ENCODE measurements at places on chromosomes 7 and 10.

DNA sequence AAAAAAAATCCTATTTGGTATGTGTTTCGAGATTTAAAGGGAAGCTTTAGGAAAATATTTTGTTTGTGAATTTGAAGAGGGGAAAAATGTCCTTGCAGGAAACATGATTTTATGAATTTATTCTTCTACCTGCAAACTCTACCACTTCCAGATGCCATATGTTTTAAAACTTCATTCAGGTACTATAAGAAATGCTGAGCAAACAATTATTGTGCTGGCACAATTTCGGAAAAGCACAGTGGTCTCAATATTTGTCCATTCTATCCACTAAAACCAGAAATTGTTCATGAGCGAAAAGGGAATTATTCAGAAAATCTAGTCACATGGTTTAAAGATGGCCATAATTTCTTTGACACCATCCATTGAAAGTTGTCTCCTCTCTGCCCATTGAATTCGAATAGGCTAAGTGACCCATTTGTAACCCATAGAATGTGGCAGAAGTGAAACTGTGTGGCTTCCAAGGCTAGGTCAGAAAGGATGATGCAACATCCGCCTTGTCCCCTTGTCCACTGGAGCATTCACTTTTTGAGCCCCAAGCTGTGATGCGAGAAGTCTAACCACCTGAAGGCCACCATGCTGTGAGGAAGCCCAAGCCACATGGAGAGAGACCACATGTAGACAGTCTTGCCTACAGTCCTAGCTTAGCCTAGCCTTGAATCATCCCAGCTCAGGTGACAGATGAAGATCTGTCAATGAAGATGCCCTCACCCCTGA is 189.8 kb upstream of the PRKCQ start:
- no peak for DNase-seq

- no peak for DNase-seq
These were observed 45.8 kb downstream of the EEPD1 start for GRCh38 chr7:36198854-36199266.

- DNase-seq, result no peak
These were observed 258.2 kb downstream of the KIF20B start for GRCh38 chr10:89959433-89960110.

DNA sequence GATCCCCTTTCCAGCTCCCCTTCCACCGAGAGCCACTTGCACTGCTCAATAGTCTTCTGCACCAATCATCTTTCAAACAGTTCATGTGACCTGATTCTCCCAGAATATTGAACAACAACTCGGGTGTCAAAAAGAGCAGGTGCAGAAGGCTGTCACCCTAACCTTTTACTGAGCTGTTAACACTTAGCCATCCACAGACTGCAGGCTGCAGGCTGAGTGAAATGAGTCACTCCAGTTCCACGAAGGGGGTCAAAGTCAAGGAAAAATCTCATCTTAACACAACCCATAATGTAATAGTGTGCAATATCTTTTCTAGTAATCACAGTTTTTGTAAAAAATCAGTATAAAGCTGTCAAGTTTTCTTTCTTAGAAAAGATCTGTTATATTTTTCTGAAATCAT is 63.1 kb downstream of the MTPAP start:
- DNase-seq, result no peak

- no peak for DNase-seq
These were observed 7.9 kb upstream of the EMX2 start for GRCh38 chr10:117534321-117535297.

DNA sequence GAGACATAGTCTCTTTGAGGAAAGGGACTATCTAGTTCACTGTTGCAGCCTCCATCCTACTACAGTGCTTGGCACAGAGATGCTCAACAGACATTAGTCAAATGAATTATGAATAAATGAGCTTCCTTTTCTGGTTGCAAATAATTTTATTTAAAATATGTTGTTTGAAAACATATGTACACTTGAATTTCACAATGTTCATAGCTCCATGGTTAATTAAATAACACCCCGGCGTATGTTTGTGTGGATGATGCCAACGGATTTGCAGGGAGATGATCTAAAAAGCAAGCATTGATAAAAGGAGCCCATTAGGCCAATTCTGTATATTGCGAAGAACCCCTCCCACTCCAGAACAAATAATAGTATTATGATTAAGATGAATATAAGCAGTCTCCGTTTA is 47.8 kb upstream of the ORC5 start:
- DNase-seq, result no peak

DNA sequence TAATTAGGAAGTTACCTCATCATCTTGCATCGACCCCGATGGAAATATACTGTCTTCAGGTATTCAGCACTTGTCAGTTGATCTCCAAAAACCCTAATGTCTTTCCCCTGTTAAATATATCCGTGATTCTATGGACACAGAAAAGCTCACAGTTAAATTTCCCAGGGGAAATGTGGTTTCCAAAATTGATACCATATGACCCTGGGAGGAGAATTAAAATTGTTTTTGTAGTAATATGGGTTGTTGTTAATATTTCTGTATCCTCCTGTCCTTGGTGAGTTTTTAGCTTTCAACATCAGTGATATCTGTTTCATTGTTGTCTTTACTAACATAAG is 132.1 kb downstream of the CELF2 start:
- no peak for DNase-seq

DNA sequence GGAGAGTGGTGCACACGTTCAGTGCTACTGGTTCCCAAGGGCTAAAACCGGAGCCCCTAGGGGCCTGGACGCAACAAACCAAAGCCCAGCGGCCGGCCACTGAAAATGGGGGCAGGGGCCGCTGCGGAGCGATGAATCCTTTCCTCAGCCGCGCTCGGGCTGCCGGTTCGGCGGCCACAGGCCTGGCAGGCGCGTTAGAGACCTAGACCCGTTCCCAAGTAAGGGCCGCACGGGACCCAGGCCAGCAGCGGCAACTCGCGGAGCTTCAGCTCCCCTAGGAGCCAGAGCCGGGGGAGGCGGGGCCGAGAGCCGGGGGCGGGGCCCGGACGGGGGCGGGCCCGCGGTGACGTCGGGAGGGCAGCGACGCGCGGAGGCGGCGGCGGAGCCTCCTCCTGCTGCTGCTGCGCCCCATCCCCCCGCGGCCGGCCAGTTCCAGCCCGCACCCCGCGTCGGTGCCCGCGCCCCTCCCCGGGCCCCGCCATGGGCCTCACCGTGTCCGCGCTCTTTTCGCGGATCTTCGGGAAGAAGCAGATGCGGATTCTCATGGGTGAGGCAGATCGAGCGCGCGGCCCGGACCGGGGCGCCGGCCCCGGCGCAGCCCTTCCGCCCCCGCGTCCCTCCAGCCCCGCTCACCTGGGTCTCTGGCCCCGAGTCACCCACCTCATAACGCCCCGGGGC is at the start of gene ARF5:
ARF5 (plus strand) TSS at position 393 of the 678 bp plus-strand sequence; CDS start at position 481, 88 bp downstream.
- peak; percentile 87 for DNase-seq

DNA sequence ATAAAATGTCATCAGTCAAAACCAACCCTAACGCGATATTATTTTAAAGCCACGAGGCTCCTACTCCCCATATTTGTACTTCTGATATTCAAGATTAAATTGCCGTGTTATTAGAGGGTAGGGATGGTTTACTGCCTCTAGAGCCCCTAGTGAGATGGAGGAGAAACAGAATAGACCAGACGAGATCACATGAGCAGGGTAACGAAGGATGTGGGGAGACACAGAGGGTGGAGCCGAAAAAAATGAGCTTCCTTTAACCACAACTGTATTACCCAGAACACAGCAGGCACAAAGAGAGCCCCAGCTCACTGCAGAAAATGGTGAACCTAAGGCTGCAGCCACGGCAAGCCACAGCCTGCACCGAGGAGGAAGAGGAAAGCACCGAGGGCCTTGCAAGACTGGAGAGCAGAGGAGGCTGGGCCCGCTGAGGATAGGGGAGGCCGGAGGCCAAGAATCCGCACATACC is 14.3 kb downstream of the ZC3HAV1 start:
- no peak for DNase-seq

- DNase-seq, result no peak
These were observed 38.7 kb upstream of the CCSER2 start for GRCh38 chr10:84289521-84290200.

DNA sequence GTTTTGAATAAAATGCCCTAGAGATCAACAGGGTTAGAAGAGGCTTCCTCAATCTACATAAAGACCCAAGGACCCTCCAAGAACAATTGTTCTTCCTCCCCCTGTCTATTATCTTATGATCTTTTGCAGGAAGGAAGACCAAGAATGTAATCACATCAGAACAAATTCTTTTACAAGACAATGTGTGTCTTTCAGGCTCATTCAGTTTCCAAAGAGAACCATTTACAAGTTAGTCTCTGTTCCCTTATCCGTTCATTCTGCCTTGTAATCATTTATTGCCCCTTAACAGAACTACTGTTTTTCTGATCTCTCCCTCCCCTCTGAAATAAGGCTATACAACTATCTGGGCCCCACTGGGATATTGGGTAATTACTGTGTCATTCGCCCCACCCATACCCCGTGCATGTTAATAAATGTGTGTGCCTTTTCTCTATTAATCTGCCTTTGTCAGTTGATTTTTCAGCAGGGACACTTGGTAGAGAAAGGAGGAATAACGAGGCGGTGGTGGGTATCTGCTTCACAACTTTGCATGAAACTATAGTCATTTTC is 5.7 kb upstream of the MKRN1 start:
- DNase-seq, result no peak

DNA sequence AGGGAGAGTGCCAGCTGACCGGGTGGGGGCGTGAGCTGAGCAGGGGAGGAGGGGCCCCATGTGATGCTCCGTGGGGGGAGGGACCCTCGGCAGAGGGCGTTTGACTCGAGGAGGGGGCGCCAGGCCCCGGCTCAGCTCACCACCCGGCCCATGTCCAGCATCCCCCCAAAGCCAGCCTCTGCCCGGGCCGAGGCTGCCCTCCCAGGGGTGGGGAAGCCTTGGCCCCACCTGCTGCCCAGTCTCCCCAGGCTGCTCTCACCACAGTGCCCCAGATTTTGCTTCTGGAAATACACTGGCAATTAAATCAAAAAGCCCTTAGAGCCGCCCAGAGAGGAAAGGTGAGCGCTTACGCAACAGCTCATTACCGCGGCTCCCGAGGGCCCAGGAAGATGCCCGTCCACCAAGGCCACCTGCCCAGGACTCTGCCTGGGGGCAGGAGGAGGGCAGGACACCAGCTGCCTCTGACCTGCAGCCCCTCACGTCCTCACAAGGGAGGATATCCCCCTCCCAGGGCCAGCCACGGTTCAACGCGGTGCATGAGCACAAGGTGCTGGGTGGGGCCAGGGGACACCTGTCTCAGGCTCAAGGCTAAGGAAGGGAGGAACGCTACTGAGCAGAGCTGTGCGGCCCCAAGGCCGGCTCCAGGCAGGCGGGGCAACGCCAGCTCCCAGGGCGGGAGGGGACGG is 70.0 kb upstream of the INPP5A start:
- DNase-seq, result no peak

DNA sequence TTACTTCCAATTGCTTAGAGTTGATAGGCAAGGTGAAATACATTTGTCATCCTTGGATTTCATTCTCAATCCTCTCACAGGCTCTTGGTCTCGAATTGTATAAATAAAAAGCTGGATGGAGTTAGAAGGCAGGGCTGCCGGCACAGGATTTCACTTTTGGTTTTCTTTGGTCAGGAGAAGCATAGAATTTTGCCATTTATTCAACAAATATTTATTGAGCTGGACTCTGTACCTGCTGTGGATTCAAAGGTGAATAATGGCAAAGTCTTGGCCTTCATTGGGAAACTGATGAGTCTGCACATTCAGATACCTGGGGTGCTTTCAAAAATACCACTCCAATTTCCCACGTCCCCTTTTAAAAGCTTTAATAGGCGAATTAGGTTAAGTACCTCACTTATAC is 49.7 kb downstream of the PDK4 start:
- DNase-seq, result no peak

GRCh38 chr7:81158189-81158588 is 239.3 kb upstream of the SEMA3C start:
- DNase-seq, result no peak

DNA sequence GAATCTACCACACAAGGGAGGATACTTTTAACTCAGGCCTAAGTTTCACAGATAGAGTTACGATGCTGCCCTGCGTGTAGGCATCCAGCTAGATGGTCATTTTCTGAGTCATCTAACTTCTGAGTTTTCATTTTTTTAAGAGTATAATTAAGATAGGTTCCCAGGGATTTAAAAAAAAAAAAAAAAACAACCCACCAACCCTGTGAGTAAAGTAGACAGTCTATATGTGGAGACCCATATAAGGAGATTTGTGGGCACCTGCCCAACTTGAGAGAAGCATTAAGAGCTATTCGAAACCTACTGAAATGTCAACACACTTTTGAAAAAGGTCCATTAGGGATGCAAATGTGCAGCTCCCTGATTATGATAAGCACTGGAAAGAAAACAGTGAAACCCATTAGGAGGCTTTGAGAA is 257.3 kb downstream of the TRIL start:
- DNase-seq, result no peak

DNA sequence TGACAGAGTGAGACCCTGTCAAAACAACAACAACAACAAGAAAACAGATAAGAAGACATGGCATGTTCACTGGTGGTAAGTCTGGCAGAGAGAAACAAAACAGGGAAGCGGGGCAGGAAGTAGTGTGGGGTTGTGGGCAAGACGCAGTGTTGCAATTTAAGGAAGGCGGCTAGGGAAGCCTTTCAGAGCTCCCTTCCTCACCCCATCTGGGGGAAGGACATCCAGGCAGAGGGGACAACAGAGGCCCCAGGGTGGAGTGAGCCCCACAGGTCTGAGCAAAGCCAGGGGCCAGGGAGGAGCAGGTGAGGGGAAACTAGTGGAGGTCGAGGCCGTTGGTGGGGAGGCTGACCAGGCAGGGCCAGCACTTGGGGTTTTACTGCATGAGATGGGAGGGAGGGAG is 16.8 kb downstream of the LAT2 start:
- no peak for DNase-seq

GRCh38 chr10:42707234-42707633 is 68.9 kb upstream of the ZNF33B start:
- no peak for DNase-seq

- DNase-seq, result no peak
These were observed 14.7 kb upstream of the HABP2 start for GRCh38 chr10:113538151-113538550.

DNA sequence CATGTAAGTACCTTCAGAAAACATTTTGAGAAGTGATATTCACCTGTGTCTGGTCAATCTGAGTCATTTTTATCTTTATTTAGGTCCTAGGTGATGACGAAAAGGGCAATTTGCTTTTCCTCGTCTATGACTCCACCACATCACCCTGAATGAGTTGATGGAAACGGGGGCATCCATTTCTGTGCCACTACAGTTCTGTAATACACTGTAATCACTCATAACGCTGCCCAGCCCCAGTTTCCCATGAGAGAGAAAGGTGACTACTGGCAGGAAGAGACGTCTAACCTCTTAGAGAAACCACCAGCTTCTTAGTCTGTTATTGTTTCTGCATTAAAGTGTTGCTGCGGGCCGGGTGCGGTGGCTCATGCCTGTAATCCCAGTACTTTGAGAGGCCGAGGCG is 205.3 kb upstream of the MKLN1 start:
- DNase-seq, result no peak

DNA sequence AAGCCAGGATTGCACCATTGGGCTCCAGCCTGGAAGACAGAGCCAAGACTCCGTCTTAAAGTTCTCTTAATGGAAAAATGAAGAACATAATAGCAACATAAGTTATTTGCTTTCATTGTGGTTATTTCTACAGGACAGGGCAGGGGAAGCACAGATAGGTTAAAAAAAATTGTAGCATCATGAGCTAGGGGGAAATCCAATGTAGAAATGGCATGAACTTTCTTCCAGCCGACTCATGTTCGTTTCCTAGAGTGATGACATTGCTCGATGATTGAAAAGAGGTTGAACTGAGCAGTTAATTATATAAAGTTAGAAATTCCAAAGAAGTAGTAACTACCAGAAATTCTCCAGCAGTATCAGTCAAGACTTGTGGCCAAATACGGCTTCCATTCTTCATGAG is 64.9 kb downstream of the DAGLB start:
- DNase-seq, result peak; percentile 52
